ENCODE measurements at places on chromosomes 13 and 19.

DNA sequence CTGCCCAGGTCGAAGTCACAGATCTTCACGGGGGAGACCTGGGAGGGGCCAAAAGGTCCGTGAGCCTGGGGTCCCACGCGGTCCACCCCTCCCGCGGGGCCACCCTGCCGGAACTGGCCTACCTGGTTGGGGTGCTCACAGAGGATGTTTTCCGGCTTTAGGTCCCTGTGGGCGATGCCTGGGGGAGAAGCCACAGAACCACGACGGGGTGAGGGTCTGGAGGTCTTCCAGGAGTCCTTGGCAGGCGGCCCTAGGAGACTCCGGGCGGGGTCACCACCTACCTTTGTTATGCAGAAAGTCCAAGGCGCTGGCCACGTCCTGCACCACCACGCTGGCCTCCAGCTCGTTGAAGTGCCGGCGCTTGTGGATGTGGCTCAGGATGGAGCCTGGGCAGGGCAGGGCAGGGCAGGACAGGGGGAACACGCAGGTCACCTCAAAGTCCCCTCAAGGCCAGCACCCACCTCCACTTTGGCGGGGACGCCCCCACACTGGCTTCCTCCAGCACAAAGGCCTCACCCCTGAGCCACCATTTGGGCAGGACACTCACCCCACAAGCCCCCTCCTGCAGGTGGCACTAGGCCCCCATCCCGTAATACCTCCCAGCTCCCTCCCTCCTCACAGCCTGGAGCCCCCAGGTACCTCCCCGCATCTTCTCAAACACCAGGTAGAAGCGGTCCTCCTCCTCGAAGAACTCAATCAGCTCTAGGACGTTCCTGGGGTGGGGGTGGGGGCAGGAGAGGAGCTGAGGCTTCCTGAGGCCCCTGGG is 8.4 kb downstream of the MKNK2 start:
- DNase-seq, result no peak

GRCh38 chr13:55483626-55484158 is 1657.0 kb upstream of the PRR20A start:
- no peak for DNase-seq

- no peak for DNase-seq
Measured at GRCh38 chr13:111049791-111050538, 65.1 kb upstream of the ARHGEF7 start.

DNA sequence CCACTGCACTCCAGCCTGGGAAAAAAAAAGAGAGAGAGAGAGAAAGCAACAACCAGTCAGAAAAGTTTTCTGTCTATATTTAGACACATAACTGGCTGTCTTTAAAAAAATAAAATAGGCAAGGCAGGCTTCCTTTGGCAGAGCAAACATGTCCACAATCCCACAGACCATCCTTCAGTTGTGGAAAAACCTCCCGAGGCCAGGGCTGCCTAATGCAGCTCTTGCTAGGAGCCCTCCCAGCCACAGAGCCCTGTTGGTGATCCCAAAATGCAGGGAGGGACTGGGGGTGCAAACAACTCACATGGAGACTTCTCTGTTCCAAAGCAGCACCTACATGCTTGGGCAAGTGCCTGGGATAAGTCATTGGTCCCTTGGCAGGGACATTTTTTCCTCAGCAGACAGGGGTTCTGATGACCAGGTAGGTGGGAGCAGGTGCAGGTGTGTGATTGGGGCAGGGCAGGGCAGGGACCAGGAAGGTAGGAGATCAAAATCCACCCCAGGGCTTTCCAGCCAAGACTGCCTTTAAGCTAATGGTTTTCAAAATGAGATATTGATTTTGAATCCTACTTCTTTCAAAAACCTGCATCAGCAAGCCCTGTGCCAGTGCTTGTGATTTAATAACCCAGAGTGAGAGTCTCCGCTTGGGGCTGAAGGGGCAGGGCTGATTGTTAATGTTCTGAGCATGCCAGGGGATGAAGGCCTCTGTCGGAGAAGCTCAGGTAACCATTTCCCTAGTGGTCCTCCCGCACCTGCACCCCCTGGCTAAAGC is 178.5 kb downstream of the USP12 start:
- DNase-seq, result no peak

- DNase-seq, result no peak
Measured at GRCh38 chr19:46841458-46842083, 9.1 kb downstream of the AP2S1 start.

- no peak for DNase-seq
Measured at GRCh38 chr13:49308921-49309408, 61.2 kb downstream of the CDADC1 start.

DNA sequence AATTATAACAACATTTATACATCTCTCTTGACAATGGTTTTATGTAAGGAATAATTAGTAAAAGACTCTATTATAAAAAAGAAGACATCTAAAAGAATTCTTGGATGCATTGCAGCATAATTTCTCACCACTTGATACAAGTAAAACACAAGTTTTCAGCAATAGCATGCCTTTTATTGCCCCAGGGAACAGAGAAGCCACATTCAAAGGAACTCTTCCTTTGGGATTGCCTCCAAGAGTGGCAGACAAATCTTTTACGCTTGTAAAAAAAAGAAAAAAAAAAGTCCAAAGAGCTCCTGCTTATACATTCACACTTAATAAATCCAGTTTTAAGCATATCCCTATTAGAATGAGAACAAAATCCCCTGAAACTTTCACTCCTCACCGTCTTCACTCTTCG is 2357.8 kb upstream of the PCDH20 start:
- DNase-seq, result no peak

- DNase-seq, result no peak
Measured at GRCh38 chr13:95246292-95247082, 54.8 kb downstream of the ABCC4 start.

GRCh38 chr13:22495819-22496218 is 685.0 kb upstream of the SGCG start:
- no peak for DNase-seq

- no peak for DNase-seq
Measured at GRCh38 chr19:54518844-54519243, 16.2 kb downstream of the LAIR2 start.

- DNase-seq, result no peak
Measured at GRCh38 chr19:43639519-43640423, at the start of gene CADM4. Gene CADM4, minus strand, starts transcription at chr19:43639850. Its CDS starts 60 bp downstream, at chr19:43639790.

GRCh38 chr13:34522808-34523207 is 419.3 kb upstream of the NBEA start:
- no peak for DNase-seq

GRCh38 chr19:42325896-42326771 is 699 bp downstream of the MEGF8 start:
- DNase-seq, result peak; percentile 39

GRCh38 chr13:41420146-41420545 is 37.2 kb upstream of the RGCC start:
- no peak for DNase-seq

GRCh38 chr19:45924891-45925447 is 10.4 kb upstream of the NANOS2 start:
- no peak for DNase-seq

GRCh38 chr13:111175935-111176334 is 60.8 kb downstream of the ARHGEF7 start:
- no peak for DNase-seq

DNA sequence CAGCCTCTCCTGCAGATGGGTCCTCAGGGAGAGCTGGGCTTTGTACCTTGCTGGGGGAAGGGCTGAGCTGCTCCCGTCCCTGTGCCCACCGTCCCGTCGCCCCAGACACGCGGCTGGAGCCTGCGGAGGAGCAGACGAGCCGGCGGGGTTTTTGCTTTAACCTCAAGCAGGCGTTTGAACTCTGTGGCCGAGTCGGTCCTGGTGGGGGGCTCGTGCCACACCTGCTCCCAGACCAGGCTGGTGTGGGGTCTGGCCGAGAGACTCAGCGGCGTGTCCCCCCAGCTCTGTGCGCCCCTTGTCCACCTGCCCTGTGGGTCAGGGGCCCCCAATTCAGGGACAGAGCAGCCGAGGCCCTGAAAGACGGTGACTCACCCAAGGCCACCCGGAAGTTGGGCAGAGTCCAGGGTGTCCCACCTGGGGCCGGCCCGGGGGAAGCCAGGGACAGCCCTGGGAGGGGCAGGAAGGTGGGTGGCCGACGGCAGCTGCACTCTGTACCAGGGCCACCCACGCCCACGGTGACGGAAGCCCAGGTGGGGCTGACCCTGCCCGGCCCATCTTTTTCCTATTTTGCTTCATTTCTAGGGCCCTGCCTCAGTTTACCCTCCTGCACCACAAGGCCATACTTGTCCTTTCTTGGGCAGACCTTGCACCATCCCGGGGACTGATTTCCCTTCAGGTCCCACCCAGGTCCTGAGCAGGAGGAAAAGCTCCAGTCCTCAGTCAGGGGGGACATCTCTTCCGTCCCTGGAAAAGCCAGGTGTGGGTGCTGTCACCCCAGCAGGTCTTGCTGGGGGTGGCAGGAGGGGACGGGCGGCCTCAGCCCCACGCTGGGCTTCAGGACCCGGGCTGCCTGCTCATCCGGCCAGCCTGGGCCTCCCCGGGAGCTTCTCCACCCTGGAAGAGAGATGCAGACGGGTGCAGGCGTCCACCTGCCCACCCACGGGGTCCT is 5.3 kb downstream of the EFNA2 start:
- DNase-seq, result no peak

GRCh38 chr13:42114912-42115311 is 66.5 kb downstream of the DGKH start:
- DNase-seq, result no peak

- DNase-seq, result no peak
Measured at GRCh38 chr13:75139291-75139690, 342.7 kb downstream of the TBC1D4 start.

GRCh38 chr19:58037927-58038687 is 4.3 kb downstream of the ZSCAN1 start:
- DNase-seq, result no peak

DNA sequence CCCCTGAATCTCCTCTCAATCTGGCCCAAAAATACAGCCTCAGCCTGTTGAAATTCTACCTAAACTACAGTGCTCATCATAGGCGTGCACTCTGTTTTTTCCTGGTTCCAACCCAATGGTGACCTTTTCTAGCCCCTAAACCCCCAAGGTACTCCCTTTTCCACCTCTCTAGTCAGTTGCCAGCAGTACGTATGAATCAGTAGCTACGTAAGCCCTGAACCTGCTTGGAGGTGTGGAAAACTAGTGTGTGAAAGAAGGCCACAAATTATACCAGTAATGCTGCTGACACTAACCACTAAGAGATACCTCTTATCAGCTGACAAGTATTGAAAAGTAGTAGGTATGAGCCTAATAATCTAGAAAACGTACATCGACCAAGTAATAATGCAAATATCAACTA is 60.9 kb downstream of the FOXO1 start:
- no peak for DNase-seq

DNA sequence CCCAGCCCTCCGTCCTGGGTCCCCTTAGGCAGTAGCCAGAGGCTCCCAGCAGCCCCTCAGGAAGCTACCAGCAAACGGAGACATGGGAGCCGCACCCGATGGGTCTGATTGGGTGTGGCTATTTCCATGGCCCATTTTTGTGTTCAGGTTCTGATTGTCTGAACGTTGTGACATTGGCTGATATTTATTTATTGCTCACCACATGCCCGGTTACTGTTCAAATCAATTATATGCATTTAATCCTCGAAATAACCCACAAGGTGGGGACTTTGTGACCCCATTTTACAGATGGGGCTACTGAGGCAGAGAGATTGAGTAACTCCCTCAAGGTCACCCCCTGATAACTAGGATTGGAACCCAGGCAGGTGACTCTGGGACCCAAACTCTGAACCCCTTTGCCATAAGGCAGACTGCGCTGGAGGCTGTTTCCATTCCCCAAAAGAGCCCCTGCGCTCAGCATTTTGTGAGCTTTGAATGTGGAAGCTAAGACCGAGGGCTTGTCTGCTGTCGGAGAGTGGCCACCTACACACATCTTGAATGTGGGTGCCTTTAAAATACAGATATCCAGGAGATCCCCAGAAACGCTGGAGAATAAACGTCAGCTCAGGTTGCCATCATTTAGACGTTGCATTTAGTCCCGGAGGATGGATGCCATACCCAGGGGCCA is 13.6 kb upstream of the MCF2L start:
- DNase-seq, result no peak

DNA sequence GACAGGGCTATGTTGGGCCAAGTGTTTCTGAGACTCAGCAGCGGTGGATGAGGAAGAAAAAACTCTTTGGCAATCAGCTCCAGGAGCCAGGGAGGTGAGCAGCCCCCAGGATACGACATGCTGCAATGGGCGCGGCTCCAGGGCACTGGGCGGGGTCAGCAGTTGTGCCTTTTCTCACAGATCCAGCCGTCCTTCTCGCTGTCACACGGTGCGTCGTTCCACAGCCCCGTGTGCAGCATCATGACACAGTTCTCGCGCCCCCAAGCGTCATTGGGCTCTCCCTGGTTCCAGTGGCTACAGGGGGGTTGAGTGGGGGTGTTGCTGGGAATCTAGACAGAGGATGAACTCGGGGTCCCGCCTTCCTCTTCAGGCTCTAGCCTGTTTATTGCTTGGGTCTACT is 2.7 kb downstream of the CLEC4G start:
- no peak for DNase-seq

GRCh38 chr13:42007844-42008243 is 40.6 kb upstream of the DGKH start:
- DNase-seq, result no peak

GRCh38 chr13:49859560-49859959 is 67.1 kb upstream of the KPNA3 start:
- DNase-seq, result no peak

GRCh38 chr13:111977179-111977506 is 89.8 kb upstream of the SOX1 start:
- DNase-seq, result no peak

GRCh38 chr19:31880283-31880682 is 465.1 kb upstream of the ZNF507 start:
- no peak for DNase-seq

GRCh38 chr19:41753159-41753558 is 2.2 kb upstream of the CEACAM6 start:
- peak; percentile 86 for DNase-seq

- DNase-seq, result no peak
Measured at GRCh38 chr13:65650321-65650720, 1579.8 kb downstream of the PCDH9 start.

DNA sequence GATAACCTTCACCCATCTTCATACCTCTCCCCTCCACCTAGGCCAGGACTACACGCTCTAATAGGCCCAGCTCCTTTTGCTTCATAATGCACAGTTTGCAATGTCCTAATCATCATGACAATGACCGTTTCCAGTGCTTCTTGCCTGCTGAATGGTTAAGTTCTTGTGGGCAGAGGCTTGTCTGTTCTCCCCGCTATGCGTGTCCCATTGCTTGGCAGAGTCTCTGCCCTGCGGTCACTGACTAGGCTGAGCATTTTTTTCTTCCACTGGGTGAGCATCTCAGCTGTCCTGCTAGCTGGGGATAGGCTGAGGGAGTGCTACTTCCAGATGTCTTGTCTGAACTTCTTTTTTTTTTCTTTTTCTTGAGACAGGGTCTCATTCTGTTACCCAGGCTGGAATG is 314.7 kb downstream of the UQCRFS1 start:
- DNase-seq, result no peak

DNA sequence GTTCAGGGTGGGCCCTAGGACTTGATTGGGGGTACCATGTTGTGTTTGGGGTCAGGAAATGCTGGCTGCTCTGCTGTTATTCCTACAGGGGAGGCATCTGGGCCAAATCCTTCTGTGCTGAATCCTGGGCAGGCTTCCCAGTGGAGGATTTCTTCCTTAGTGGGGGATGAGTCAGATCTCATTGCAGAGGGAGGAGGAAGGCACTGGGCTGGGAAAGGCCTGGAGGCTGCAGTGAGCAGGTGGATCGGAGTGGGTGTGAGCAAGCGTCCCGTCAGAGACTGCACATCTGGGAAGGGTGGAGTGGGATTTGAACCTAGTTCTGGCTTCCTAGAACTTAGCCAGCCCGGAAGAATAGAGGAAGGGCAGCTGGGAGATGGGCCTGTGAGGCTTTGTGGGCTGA is 11.5 kb downstream of the CCDC124 start:
- no peak for DNase-seq

All from activated naive CD4-positive, alpha-beta T cell treated with anti-CD3 and anti-CD28 coated beads, Interleukin-2, amount 50 U/mL, for 72 hours (primary cell).